ENCODE measurements at places on chromosomes 4 and X.

GRCh38 chrX:70922774-70923473, 8.0 kb downstream of the SLC7A3 start:
- DNase-seq: no peak

DNA sequence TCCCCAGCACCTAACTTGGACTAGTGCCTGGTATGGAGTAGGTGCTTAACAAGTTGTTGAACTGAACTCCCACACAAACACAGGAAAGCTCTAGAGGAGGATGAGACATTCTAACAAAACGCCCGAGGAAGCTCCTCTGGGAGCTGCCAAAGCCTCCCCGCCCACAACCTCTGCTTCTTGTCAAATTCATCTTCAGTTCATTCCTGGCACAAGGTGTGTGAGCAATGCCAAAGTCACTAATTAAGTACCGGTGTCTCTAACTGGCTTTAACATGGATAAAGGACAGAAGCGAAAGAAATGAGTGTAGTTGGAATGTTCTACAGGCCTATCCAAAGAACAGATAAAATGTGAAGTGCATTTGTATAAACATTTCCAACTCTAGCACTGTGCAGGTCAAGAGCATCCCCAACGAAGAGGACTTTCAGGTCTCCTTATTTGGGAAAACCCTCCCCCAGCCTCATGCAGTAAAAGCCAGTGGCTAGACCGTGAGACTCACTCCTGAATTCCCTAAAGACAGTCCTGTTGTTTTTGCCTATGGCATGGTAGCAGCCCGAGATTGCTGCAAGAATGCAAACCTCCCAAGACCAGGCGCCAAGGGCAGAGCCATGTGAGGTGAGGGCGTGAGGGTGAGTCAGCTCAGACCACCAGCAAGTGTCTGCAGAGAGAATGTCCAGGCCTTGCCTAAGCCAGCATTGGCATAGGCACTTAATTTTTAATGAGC, 72.2 kb upstream of the KLF3 start:
- DNase-seq: no peak

DNA sequence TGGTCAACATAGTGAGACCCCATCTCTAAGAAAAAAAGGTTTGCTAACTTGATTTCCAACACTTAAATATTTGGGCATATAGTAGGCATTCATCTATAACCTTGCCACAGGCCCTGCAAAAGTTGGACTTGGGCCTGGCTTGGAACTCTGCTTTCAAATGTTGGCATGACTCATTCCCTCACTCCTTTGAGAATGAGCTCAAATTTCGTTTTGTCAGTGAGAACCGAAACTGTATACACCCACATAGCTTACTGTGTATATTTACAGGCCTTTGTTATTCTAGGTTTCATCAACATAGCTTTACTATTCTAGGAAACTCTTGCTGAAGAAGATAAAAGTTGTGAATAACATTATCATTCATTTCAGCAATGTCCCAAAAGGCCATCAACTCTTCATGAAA, 88.7 kb upstream of the ELOVL6 start:
- peak; percentile 60 for DNase-seq

DNA sequence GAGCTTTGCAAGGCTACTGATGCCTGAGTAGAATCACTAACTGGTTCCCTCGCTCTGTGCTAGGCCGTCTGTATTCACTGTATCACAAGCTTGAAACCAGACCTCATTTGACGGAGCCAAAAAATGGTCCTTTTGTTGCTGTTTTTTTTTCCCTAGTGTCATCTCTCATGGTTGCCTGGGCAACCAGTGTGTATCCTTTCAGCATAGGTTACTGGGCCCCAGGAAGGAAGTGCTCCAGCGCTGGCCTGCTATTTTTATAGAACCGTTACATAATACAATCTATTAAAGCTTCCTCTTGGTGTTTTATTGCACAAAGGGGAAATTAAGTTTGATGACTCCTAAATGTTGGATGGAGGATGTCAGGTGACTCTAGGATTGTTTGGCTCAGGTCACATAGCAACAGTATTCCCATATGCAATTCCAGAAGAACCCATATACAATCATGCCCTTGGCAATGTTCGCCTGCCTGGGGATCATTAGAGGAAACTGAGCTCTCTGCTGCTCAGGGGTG, 220.4 kb downstream of the SPRY1 start:
- peak; percentile 26 for DNase-seq

DNA sequence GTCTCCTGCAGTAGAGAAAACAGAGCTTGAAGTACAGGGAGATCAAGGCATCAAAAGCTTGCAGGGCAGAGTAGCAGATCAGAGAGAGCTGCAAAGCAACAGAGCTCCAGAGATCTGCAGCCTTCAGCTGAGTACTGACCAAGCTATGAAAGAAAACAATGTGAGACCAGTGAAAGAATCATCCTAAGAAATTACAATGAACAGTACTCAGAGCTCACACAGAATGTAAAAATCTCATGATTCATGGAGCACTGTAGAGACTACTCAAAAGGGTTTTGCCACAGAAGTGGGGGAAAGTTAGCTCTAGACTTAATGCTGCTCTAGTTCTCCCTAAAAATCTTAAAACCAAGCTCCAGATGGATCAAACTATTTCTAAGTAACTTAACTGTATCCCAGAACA, 80.0 kb upstream of the MAB21L2 start:
- peak; percentile 35 for DNase-seq

DNA sequence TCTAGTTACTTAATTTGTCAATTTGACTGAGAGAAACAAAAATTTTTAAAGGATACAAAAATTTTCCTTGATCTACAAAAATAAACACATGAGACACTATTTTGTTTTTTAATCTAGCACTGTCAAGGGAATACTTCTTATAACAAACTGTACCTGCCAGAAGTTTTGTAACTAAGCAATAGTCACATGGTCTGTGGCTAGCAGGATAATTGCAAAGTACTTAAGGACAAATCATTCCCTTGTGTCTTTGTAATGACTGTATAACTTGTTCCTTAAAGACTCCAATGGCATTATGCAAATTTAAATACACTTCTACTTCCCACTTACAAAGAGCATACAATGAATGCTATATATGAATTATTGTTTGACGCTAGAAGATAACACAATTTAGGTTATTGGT, 25.1 kb upstream of the ANK2 start:
- no peak for DNase-seq

GRCh38 chr4:137212601-137213000, 319.7 kb downstream of the PCDH18 start:
- DNase-seq: no peak

DNA sequence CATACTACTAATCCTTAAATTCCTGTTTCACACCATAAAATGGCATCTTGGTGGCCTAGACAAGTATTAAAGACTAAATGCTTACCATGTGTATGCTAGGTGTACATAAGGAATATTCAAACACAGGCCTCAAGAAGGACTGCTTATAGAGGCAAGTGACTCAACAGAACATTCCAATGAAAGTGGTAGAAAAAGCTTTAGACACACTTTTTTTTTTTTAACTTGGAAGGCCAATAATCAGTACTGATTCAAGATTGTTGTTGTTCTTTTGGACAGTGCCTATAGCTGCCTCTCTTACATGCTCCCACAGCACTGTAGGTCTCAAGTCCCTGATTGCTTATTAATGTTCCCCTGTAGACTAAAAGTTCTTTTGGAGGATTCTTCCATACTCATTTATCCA, 77.6 kb downstream of the FBXL5 start:
- DNase-seq: peak; percentile 30

GRCh38 chr4:156751486-156751885, 220.1 kb downstream of the PDGFC start:
- DNase-seq: peak; percentile 86

- DNase-seq: no peak
These were observed 792.2 kb downstream of the ADGRL3 start for GRCh38 chr4:61992351-61992750.

DNA sequence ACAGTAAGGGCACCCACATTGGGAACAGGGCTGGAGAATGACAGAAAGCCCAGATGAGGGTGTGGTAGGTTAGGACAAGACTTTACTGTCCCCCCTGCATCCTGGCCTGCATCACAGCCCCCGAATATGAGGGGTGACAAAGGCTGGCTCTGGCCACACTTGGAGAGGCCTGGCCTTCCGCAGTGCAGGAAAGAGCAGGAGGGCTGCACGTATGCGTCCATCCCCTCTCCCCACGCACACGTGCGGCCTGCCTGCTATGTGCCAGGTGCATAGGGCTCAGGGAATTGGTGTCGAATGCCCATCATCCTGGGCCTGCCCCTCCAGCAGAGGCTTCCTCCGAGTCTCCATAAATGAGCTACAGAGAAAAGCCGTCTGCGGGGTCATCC, 80.5 kb downstream of the ABLIM2 start:
- no peak for DNase-seq

GRCh38 chr4:14321723-14322122, 680.6 kb upstream of the CPEB2 start:
- DNase-seq: no peak

DNA sequence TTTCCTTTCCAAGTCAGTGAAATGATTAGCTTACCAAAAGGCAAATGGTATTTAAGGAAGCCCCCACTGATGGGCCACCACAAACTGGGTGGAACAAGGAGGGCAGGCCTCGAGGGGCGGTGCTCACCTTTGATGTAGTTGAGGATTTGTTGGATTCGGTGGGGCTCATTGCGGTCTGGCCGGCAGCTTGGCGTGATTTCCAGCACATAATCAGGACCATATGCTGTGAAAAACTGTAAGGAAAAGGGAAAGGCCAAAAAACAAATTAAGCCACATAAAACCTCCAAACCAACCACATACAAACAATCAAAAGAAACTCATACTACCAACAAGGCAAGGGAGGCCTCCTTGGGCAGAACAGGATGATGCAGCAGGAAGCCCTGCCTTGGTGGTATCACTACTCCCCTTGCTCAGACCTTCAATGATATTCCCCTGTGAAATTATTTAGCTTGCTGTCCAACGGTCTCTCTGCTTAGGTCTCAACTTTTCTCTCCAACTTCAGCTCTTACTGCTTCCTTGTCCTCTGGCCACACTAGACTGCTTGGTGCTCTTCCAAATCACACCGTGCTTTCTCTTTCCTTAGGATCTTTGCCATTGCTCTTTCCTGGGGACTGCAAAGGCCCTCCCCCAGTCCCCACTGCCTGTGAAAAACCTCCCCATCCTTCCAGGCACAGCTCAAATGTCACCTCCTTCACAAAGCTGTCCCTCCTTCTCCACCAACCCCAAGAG, 46.1 kb upstream of the CITED1 start:
- DNase-seq: peak; percentile 76

DNA sequence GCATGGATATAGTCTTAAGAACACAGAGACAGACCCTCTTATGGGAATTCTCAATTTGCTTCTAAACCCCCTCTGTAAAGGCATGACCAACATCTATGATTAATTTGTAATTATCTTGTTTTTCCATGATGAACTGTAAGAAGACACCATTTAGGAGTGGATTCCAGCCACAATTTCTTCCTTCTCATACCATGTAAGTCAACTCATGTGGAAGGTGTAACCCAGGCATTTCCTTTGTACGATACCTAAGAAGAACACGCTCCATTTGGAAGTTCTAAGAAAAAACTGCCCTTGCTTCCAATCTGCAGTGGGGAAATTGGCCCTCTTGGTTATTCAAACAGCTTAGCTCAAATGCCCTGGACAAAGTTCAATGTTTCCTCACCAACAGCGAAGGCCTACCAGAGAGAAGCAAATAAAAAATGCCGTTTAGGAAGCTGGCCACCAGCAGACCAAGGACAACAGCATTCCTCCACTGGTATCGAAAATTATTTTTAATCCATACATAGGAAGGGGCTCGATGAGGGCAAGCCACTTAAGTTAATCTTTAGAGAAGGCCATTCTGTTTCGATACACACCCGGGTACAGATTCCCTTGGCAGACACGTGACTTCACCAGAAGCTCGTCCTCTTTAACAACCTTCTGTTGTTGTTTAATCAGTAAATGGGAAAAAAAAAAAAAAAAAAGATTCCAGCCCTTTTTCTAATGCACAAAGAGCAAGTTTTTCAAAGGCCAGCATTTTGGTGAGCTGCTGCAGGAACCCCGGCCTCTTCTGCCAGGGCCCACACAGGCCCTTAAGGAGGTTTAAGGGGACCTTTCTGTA, 2.6 kb downstream of the DHRSX start:
- peak; percentile 23 for DNase-seq

GRCh38 chr4:83906561-83906960, 370.7 kb downstream of the GPAT3 start:
- DNase-seq: peak; percentile 21

GRCh38 chr4:2408401-2408958, 10.0 kb downstream of the ZFYVE28 start:
- no peak for DNase-seq

- no peak for DNase-seq
These were observed 47.8 kb downstream of the ELF2 start for GRCh38 chr4:139129206-139129605.
